ENCODE measurements at places on chromosomes 2 and 18.
A peak's percentile ranks its signal among the peaks of the same experiment; 100 is the strongest.

GRCh38 chr2:30645081-30645744, 162.0 kb downstream of the CAPN13 start:
- DNase-seq, result no peak

DNA sequence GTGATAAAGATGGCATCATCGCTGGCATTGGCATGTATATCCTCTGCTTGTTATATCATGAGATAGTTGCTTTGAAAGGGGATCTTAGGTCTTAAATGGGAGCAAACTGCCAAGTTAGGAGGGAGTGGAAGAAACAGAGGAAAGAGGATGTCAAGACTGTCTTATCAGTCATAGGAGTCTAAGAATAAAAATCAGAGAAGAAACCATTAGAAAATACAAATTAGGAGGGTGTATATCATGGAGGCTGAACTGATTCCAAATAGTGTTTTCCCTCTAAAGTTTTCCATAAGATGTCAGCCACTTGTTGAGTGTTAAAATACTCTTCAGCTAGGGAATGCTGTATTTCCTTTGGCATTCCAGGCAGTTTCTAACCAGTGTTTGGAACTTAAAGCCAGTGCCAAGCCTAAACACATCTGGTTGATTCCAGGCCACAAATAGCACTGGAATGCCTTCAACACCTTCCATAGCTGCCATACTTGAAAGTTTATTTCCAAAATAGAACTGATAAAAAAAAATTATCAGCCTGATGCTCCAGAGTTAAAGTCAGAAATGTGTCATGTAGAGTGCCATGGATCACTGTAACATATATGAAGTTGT, 129.4 kb downstream of the ZEB2 start:
- no peak for DNase-seq

GRCh38 chr2:71466301-71467179, 13.2 kb downstream of the DYSF start:
- DNase-seq, result peak; percentile 37

DNA sequence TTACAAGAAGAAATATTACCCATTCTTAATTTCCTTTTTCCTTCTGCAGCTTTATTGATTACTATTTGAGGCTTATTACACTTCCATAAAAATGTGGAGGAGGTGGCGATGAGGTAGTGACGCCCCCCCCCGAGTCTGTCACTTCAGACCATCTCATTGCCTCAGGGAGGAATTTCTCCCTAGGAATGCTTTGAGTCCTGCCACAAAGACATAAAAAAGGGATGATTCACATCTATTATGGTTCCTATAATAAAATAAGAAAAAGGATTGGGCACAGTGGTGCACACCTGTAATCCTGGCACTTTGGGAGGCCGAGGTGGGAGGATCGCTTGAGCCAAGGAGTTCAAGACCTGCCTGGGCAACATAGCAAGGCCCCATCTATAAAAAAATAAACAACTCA, 93.7 kb downstream of the AOX1 start:
- DNase-seq, result no peak

- DNase-seq, result no peak
Observed at GRCh38 chr2:121055501-121055900, 229.5 kb downstream of the TFCP2L1 start.

DNA sequence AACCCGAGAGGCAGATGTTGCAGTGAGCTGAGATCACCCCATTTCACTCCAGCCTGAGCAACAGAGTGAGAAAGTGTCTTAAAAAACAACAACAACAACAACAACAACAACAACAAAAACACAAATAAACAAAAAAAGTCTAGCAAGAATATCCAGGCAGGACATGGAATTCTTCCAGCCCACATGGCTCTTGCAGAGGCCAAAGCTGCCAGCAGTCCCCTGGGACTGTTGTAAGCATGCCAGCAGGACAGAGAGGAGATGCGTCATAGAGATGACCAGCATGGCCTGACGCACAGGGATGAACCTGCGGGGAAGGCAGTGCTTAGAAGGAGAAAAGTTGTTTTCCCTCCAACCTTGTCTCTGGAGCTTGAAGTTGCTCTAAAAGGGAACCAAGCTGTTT, 182.3 kb upstream of the PGAP1 start:
- DNase-seq, result no peak

GRCh38 chr2:223959688-223960087, 2.4 kb downstream of the MRPL44 start:
- peak; percentile 38 for DNase-seq

DNA sequence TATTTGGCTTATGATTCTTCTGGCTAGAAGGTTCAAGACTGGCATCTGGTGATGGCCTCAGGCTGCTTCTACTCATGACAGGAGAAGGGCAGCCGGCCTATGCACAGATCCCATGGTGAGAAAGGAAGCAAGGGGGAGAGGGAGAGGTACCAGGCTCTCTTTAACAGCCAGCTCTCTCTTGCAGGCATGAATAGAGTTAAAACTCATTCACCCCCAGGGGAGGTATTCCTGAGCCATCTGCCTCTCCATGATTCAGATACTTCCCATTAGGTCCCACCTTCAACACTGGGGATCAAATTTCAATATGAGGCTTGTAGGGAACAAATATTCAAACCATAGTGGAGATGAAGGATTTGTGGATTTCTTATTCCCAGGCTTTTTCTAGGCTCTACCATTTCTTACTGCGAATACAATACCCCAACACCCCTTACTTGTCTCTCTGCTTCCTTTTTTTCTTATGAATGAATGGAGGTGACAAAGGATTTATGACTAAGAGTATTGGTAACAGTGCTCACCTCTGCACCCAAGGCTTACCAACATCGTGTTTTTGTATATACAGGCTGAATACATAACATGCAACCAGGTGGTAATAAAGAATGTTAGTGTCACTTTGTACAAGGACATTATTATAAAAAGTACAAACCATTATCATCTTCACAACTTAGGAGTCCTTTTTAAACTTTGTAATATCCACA, 454.6 kb upstream of the TRIB2 start:
- no peak for DNase-seq

DNA sequence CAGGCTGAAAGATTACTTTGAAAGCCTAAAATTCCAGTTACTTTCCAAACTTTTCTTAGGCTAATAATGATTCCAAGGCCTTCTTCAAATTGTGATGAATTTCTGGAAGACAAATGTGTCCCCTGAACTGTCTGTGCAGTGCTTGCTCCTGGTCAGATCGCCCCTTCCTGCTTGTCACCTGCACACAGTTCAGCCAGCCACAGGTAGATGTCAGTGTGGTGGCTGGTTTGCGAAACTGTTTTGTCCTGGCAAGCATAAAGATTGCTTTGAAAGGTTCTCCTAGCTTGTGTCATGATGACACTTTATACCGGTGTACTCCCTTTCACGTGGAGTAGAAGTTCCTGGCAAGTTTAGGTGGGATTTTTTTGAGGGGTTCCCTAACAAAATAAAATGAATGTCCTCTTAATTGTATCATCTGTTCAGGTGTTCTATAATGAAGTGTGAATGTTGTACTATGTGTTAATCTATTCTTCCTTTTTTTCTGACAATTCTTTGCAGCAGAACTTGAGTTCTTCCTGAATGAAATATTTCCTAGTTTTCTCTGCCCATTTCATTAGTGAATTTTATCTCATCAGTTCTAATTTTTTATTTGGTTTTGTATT, 298.8 kb downstream of the ZNF407 start:
- peak; percentile 30 for DNase-seq

DNA sequence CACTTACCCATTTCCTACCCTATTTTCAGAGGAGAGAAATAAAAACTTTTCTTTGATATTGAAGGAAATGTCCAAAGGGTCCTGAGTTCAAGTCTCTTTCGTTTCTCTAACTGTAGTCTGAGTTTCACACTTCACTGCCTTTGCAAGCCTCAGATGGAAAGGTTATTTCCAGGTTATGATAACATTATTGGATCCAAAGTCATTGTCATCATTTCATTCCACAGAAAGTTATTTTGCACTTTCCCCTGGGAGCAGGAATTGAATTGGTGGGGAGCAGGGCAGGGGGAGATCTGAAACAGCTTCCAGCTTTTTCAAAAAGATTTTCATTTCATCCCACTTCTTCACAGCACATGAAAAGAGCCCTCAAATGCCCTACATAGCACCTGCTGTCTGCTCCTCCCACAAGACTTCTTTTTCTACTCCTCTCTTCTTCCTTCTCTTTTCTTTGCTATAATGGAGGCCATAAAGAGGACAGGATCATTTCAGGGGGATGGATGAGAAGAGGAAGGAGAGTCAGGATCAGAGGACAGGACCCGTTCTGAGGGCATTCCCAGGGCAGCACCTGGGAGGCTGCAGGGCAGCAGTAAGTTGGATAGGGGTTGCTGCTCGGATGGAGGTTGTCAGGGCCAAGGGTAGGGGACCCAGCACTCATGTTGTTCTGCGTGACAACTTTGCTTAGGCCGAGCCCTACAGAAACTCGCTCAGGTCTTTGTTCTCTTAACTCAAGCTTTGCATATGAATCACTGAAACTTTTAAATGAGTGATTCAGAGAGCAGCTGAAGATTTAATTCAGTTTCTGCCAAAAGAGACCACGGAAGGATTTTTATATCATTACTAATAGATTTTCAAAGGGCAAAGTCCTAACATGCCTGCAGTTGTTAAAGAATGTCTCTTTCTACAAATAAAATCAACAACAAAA, 11.4 kb upstream of the GALNT5 start:
- DNase-seq, result no peak

DNA sequence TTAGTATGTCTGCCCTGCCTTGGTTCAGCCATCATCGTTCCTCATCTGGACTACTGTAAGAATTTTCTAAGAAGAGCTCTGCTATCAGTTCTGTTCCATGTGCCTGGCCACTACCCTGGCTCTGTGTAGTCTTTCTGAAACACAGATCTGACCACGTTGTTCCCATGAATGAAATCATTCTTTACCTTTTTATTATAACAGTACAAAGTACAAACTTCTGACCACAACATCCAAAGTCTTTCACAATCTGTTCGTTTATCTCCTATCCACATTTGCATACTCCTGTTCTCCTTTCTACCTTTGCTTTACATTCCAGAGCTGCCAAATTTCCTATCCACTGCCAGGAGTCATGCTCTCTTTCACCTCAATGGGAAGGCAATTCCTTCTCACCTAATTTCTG, 284.6 kb upstream of the LRP1B start:
- DNase-seq, result no peak

DNA sequence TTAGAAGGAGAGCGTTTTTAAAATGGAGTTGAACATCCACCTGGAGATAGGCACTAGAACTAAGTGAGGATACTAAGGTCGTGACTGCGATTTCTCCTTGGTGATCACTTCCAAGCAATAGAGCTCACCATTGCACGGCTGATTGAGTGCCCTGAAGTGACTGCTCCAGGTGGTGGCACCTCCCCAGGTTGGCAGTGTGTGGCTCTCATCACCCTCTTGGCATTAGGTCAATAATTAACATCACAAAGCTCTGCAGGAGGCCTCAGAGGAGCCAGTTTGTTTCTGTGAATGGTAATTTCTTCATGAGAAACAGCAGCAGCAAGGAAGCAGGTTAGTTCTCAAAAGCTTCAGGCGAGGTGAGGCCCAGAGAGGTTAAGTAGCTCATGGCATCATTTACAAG, 259.6 kb downstream of the CLIP4 start:
- DNase-seq, result no peak

DNA sequence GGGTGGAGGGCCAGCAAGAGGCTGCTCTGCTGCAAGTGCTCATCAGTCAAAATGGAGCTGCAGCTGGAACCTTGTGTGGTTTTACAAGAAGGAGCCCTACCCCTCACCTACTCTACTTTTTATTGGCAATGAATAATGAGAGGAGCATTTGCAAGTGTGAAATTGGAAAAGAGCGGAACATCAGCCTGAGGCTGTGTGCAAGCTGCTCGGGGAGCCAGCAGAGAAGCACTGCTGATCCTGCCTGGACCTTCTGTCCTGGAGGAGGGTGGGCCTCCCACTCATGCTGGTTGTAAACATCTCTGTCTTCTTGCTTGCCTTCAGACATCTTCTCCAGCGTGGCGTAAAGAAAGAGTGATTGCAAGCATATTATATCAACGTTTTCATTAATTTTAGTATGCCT, 256.2 kb downstream of the DLGAP1 start:
- no peak for DNase-seq

- DNase-seq, result no peak
Observed at GRCh38 chr18:57780318-57780705, 22.8 kb downstream of the ATP8B1 start.

DNA sequence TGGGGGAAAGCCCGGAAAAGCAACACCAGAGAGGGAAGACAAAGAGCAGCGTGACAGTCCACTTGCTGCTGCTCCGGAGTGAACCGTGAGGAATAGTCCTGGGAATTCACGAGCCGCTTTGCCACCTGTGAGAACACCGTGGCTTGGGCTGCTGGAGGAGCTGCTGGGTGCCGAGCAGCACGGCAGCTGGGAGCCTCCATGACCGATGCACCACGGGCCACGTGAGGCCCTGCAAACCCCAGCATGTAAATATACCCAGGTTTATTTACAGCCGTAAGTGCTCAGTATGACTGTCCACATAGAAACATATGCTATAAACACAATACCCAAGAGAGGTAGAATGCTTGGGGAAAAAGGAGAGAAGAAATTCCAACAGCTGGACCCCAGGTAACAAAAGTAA, 65.1 kb downstream of the SMIM21 start:
- DNase-seq, result no peak

GRCh38 chr2:147469471-147469870, 375.4 kb upstream of the ACVR2A start:
- no peak for DNase-seq

DNA sequence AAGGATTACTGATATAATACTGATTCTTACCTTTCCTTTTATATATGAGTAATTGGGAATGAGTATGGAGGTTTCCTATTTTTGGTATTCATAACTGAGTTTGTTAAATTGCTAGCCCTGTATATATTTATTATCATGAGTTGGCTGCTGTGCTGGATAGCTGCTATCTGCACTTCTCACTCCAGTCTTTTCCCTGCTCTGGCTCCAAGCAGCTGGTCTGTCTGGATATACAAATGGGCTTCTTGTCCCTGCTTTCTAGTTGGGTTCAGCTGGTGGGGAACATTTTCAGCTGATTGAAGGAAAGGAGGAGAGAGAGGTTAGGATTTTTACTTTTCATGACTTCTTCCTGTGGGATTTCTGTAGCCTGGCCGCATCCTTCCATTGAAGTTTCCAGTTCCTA, 41.2 kb downstream of the AGFG1 start:
- peak; percentile 23 for DNase-seq

DNA sequence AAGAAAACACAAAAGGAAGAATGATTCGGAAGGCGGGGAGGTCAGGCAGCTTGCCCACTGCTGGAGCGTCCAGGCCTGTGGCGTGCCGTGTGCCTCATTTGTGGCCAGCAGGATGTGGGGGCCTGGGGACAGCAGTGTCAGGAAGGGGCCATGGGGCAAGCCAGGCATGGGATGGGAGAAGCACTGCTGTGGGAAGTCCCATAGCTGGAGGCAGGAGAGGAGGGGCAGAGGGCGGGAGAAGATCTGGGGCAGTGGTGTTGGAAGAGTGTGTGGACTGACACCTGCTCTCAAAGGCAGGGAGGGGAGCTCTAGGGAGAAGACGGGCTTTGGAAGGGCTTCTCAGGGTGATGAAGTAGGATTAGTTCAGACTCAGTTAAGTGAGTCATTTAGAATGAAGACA, 133.7 kb downstream of the ACOXL start:
- DNase-seq, result no peak

GRCh38 chr2:108986916-108987510, 2.0 kb downstream of the EDAR start:
- DNase-seq, result no peak

GRCh38 chr18:79046522-79046921, 22.7 kb upstream of the ATP9B start:
- DNase-seq, result no peak

Measured in hematopoietic multipotent progenitor cell treated with erythropoietin and hydrocortisone succinate and interleukin-3 and kit ligand, for 4 days (in vitro differentiated cells).